ENCODE measurements at places on chromosomes 1 and 21.

DNA sequence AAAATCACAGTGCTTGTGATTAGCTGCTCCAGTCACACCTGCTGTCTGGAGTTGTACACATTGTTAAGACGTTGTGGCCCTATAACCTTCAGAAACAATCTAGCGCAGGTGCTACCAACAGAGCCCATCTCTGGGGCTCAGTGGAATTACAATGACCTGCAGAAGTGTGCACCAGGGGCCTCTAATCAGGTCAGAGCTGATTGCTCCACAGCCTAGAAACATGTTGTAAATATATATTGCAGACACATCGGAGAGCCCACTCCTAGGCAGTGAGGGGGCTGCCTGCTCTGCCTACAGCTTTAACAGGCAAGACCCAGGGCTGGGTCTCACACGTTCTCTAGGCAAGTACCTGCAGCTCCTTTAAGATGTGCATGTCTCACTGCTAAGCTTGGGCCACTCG, 302.0 kb downstream of the SIPA1L2 start:
- no peak for DNase-seq

DNA sequence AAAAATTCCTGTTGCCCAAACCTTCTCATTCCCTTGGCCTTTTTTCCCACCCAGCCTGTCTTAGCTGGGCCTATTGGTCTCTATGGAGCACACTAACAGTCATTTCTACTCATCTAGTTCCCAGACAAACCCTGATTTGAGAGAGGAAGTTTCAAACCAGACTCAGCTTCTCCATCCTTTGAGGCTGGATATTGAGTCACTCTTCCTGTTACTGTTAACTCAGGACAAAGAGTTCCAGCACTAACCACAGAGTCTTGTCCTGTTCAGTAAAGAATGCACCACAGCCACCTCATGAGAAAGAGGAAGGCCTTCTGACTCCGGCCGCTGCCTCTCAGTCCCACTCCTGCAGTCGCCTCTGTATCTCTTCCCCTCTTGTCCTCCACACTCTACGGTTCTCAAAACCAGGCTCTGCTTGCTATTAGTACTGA, 137.8 kb downstream of the PTPRC start:
- DNase-seq, result peak; percentile 97

- peak; percentile 71 for DNase-seq
Observed at GRCh38 chr1:231139125-231139649, 22.7 kb upstream of the TRIM67 start.

GRCh38 chr1:245807954-245808719, 653.4 kb downstream of the KIF26B start:
- no peak for DNase-seq

GRCh38 chr21:41043014-41043413, 124.9 kb upstream of the BACE2 start:
- DNase-seq, result no peak

DNA sequence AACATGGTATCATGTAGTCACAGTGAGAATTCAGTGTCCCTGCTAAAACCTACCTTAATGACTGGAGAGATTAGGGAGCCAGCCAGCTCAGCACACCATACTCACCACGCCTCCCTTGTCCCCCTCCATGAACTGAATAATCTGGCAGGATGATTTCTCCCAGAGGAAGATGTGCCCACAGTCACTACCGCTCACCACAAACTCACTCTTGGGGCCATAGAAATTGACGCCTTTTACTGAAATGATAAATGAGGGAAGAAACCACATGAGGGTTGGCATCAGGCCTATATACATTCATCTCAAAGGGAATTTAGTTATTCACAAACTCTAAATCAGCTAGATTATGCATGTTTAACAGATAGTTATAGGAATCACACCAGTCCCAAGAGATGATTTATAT, 17.4 kb downstream of the PEA15 start:
- no peak for DNase-seq

- no peak for DNase-seq
Observed at GRCh38 chr1:2291577-2291976, 63.5 kb downstream of the SKI start.

DNA sequence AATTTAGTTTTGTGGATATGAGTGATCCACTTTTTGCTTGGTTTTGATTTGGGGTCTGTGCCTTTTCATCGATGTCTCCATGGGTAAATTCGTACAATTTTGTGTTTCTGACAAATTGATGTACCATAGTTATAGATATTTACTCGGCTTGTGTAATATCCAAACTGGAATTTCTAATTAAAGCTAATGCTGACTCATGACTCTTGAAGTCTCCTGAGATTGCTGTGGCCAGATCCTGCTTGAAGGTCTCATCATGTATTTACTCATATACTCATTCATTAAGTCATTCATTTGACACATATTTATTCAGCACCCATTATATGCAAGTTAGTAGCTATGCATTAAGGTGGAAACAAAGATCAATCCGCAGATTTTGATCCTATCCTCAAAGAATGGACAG, 423.2 kb downstream of the RWDD3 start:
- no peak for DNase-seq

- no peak for DNase-seq
Observed at GRCh38 chr1:5708346-5709245, 283.6 kb downstream of the NPHP4 start.

- no peak for DNase-seq
Observed at GRCh38 chr1:95406279-95406678, 172.3 kb downstream of the RWDD3 start.

DNA sequence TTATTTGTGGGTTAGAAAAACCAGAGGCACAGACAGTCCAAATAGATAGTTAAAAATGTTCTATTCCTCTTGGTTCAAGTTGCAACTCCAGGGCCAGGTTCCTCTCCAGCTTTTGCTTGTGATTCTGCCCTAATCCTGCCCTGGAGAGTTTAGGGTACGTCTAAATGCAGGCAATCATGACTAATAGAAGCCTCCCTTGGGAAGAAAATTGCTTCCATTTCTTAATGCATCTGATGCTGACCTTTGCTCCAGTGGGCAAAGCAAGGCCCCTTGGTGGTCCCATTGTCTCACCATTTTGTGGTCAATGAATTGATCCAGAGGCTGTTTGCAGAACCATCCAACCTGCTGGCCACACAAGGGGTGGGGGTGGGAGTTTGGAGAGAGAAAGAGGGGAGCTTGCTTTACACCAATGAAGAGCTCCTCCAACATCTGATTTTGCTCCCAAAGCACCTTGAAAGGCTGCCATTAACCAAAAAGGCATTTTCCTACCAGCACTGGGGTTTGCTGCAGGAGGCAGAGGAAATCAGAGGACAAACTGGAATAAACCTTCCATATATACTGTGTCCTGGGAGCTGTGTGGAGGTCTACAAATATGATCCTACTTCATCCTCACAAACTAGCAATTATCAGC, 31.3 kb downstream of the C8B start:
- no peak for DNase-seq

DNA sequence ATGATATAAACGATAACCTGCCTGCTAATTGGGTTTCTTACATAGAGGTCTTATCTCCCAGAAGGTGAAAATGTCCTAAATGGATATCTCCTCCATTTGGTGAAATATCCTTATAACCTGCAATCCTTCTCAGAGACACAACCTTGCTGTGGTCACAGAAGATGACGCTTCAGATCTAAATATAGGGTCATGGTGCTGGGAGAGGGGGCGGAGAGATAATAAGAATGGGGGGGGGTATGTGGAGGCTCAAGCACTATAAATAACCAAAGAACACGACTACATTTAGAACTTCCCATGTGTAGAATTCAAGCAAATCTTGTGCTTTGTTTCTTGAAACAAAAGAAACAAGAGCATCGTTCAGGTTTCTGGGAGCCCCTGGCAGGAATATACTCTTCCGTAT, 260.6 kb upstream of the ESRRG start:
- no peak for DNase-seq

DNA sequence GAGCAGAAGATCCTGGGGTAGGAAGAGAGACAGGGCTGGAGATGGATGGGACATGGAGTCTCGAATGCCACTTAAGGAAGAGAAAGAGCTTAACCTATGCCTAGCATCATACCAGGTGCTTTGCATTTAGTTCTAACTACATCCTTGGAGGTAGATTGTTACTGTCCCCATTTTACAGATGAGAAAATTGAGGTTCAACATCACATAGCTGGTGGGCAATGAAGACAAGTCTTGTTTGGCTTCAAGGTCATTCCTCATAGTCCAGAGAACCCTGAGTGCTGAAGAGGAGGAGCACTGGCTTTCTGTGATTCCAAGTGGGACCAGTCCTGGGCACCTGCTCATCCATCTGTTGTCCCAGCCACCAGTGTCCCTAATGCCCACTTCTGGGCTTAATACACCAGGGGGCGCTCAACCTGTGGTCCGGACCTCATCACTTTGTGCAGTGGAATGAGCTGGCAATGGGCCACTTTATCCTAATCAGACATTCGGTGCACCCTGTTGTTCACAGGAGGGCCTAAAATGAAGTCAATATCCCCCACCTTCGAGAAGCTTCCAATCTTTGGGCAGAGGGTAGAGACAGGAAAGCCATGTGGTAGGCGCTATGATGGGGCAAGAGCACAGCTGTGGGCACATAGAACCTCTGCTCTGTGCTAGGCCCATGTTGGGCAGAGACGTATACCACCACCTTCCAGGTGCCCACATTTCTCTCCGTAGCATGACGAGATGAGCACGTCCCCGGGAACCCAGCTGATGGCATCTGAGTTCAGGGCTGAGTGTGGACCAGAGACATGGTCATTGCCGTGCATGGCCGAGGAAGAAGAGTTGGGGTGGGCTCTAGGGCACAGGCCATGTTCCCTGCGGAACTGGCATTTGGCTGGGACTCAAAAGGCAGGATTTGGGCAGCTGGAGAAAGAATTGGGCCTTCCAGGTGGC, 9.2 kb downstream of the RPS6KA1 start:
- peak; percentile 40 for DNase-seq

GRCh38 chr1:30138891-30139290, 584.5 kb downstream of the MATN1 start:
- no peak for DNase-seq

GRCh38 chr1:204834336-204834735, 36.3 kb upstream of the NFASC start:
- DNase-seq, result no peak

- no peak for DNase-seq
Observed at GRCh38 chr1:148318904-148319242, 164.2 kb downstream of the PPIAL4G start.

GRCh38 chr1:99784809-99785255, 18.4 kb upstream of the FRRS1 start:
- no peak for DNase-seq

DNA sequence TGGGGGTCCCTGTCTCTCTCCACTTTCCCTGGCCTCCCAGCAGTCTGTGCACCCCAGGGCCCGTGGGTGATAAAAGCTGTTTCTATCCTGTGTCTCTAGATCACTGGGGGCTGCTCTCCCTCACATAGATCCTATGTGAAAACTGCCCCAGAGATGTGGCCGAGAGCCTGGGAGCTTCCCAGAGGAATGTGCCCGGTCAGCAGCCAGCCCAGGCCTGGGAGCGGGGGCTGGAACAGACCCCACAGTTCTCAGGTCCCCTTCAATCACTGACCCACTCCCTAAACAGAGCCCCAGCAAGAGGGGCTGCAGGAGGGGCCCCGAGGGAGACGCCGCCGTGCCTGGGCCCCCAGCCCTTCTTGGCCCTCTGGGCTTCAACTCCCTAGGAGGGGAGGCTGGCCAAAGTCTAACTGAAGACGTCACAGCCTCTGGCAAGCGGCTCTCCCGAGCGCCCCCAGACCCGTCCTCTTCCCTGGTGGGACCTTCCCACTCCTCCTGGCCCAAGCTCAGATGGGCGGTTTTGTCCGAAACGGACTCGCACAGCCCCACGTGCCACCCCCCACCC, 403 bp downstream of the MXRA8 start:
- no peak for DNase-seq

DNA sequence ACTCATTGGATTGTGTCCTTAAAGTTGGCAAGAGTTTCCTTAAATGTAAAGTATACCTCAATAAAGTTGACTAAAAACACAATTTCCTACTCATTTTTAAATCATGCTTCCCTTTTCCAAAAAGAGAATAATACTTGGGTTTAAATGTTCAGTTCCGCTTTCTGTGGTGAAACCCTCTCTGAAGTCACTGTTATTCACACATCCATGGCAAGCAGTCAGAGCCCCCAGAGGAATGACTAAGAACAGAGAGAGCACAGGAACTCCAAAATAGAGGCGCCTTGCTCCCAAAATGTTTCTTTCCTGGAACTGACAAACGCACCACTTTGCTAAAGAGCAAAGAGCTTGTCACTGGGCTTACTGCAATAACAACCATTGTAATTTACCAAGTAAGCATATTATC, 142.5 kb downstream of the TIAM1 start:
- DNase-seq, result peak; percentile 68

GRCh38 chr1:98068016-98068415, 147.2 kb upstream of the DPYD start:
- no peak for DNase-seq

DNA sequence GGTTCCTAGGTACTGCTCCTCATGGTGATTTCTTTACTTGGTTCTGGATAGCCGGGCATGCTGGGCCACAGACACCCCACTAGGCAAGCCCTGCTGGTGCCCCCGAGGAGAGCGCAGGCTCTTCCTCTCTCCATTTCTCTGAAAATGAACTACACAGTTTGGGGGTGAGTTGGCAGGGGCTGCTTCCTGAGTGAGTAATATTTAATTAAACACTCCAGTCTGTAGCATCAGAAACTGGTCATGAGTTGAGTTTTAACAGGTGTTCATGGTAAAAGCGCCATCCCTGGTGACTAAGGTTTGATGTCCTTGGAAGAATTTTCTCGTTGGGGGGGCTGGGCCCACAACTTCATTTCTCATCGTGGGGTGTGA, 1.7 kb downstream of the SPSB1 start:
- DNase-seq, result peak; percentile 53

DNA sequence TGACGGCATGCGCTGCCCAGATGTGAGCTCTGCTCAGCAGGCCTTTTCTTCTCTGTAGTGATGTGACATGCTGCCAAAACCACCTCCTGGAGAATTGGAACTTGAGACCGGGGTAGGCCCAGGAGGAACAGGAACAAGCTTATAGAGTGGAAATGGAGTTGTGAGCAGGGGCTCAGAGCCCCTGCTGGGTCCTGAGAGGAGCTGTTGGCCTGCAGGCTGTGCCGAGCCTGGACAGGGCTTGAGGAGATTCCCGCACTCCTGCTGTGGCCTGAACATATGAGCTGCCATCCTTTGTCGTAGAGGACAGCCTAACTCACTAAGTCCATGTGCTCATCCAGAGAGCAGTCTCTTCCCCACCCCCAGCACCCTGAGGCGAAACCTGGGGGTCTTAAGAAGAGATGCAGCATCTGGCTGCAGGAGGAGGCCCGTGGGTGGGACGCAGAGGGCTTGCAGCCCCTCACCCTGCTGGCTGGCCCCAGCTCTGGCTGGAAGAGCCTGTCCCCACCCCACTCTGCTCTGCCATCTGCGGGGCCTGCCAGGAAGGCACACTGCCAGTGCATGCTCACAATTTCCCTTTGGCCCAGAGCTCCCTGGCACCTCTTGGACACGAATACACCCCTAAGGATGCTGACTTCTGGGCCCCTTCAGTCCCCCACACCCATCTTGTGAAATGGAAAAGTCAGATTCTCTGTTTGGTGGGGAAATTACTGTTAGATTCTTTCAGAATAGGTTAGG, 42.5 kb downstream of the PTPRF start:
- DNase-seq, result no peak

Data from brain microvascular endothelial cell (primary cell).